ENCODE measurements at places on chromosomes 7 and 10.

DNA sequence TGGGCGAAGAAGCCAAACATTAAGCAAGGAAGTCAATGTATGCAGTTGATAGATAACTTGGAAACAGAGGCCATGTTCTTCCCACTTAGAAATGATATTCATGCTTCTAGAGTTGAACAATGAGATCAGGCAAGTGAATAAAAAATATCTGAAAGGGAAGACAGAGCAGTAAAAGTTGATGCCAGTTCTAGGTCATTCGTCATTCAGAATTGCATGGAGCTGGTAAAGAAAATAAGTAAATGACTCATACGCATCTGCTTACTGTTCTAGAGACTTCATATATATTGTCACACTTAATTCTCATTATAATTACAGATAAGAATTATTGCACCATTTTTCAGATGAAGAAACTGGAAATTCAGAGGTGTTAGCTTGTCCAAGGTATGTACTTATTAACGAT, 158.9 kb upstream of the FERD3L start:
- DNase-seq, result no peak

DNA sequence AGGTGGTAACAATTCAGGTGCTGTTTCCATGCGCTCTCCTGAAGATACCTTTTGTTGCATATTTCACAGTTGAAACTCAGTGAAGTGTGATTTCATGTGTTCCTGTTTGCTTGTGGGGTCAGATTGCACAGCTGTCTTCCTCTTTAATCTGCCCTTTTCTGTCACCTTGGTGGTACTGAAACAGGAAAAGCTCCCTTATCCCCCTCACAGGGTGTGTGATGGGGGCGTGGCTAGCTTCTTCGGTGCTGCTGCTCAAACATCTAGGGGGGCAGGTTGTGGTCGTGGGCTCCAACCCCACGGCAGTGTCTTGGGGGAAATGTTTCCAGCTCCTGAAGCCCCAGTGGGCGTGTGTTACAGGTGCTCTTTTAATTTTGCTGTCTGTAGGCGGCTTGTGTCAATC, 107.4 kb upstream of the KLF14 start:
- no peak for DNase-seq

- DNase-seq, result no peak
Observed at GRCh38 chr7:80548840-80549530, 37.1 kb upstream of the GNAT3 start.

- no peak for DNase-seq
Observed at GRCh38 chr10:96225119-96225518, 46.2 kb downstream of the BLNK start.

GRCh38 chr10:68989317-68989990, 851 bp downstream of the KIFBP start:
- DNase-seq, result no peak

DNA sequence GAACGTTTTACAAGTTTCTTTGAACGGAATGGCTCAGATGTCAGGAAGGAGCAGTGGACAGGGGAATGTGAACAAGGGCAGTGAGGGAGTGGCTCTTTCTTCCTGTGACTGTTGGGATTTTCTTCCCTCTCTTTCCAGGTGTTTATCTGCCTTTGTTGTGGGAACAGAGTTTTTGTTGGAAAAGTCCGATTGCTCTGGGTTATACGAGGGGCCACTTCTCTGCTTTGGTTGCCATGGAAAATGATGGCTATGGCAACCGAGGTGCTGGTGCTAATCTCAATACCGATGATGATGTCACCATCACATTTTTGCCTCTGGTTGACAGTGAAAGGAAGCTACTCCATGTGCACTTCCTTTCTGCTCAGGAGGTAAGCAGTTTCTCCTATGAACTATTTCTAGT, 41.4 kb downstream of the ZRANB1 start:
- no peak for DNase-seq

DNA sequence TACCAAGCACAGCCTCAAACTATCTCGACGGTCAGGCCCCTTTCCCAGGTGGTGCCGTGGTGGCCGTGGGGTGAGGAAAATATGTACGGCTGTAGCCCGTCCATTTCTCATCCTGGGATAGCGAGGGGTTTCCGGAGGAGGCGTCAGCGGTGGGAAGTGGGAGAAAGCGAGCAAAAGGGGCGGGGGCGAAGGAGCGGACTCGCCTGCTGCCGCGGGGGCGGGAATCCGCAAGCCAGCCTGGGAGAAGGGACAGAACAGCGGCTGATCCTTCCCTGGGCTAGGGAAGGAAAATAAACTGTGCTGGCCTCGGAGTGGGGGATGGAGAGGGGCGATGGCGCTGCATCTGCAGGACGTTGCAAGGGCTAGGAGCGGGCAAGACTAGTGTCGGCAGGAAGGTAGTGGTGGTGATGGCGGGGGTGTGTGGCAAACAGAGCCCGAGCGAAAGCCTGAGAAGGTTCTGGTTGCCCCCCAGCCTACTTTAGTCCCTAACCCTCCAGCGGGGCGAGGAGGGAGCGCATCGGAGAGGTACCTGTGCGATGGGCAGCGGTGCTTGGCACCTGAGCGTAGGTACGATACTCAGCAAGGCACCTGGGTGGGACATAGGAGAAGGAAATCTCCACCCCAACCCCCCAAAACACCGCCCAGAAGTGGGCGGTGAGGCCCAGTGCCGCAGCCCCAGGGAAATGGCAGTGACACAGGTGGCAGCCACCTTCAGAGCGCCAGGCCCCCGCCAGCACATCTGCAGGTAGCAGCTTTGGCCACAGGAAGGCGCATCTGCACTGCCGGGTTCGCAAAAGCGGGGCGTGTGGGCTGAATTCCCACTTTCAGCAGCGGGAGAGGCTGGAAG, 49.9 kb upstream of the STEAP1B start:
- no peak for DNase-seq

All from AG09319 (cell line).